ENCODE measurements at places on chromosomes 3 and 15.

DNA sequence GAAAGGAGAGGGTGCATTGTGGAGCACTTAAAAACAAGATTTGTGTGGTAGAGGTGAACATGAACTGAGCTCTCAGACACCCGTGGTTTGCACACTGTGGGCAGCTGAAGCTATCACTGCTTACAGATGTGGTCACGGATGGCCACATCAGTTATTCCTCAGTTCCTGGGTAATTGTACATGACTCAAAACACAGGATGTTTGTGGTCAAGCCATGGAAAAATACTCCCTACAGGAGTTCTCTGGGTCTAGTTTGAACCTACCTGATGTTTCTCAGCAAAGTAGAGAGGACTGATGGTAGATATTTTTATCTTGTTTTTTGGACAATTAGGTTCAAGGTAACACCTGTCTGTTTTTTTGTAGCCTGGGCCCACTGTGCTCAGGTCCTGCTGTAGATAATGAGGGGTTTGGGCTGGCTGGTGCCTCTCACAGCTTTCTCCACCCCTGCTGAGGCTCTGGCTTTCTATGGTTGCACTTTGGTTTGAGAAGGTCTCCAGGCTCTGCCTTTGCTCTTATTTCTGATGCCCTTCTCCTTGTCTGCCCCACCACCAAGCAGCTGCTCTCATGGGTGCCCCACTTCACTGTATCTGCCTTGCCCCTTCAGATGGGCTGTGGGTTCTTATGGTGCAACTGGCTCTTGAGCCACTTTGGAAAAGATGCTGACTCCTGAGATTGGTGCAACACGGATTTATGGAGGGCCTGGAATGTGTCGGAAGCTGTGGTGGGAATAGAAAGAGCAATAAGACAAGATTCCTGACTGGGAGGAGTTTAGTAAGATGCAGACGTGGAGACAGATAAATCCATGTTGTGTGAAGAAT lies 40.1 kb downstream of the CDCP1 start:
- peak; percentile 77 for DNase-seq

- DNase-seq: no peak
Observed at GRCh38 chr3:160546727-160547126, 18.6 kb downstream of the KPNA4 start.

DNA sequence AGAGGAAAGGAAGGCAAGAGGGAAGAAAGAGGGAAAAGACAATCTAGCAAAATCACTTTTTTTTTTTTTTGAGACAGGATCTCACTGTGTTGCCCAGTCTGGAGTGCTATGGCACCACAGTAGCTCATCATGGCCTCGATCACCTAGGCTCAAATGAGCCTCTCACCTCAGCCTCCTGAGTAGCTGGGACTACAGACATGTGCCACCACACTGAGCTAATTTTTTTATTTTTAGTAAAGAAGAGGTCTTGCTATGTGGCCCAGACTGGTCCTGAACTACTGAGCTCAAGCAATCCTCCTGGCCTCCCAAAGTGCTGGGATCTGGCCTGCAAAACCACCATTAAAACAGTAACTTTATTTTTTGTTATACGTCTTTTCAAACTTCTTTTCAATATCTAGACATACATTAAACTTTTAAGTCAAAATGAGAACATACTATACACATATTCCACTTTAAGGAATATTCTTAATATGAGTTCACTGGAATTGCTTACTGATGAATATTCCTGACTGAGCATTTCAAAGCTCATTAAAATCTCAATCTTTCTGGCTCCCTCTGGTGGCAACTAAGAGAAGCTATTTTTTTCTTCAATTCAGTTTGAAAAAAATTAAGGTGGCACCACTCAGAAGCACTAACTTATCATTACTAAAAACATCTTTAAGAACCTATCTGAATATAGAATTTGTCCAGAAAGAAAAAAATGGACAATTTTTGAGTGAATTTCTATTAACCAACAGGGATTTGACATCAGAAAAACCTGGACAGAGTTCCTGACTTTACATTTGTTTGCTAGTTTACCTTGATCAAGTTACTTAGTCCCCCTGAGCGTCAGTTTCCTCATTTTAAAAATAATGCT lies 40.9 kb downstream of the UACA start:
- DNase-seq: no peak

- DNase-seq: no peak
Observed at GRCh38 chr3:28386049-28386448, 37.4 kb upstream of the AZI2 start.

DNA sequence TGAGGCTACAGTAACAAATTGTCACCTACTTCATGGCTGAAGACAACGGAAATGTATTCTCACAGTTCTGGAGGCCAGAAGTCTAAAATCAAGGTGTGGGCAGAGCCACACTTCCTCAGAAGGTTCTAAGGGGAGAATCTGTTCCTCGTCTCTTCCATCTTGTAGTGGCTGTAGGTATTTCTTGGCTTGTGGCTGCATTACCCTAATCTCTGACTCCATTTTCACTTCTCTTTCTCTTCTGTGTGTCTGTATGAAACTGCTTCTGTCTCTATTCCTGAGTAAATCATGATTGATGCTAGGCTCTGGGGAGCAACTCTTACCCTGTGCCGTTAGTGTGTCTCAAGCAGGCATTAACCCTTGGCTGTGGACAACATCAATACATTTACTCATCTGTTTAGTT lies 164.7 kb downstream of the SQOR start:
- no peak for DNase-seq

DNA sequence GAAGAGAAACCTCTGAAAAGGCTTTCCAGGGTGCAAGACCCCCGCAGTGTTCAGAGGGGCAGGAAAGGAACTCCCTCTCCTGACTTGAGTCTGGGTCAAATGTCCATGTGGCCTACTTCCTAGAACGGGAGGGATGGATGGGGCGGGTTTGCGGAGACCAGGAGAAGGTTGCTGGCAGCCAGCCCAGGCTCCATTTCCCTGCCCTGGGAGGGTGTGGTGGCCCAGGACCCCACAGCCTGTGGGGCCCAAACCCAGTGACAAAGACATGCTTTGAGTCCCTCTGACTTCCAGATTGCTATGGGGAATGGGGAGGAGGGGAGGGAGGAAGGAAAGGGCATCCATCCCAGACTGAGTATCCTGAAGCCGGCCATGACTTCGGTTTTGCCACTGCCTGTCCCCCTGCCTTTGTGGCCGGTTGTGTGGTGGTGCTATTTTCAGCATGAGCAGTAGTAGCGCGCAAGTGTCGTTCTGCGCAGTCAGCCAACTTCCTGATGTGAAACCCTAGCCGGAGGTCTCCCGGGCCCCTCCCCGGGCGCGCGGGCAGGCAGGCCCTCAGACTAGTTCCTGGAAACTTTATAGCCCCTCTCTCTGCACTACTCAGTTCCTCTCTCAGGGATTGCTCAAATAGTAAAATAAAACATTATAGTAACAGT lies 24.4 kb downstream of the MAGEF1 start:
- DNase-seq: no peak

- DNase-seq: peak; percentile 84
Observed at GRCh38 chr3:131349946-131350347, 31.6 kb upstream of the NUDT16 start.

GRCh38 chr15:87916208-87916607 lies 340.3 kb downstream of the NTRK3 start:
- no peak for DNase-seq

- DNase-seq: no peak
Observed at GRCh38 chr3:197007953-197008352, 21.7 kb downstream of the MELTF start.

DNA sequence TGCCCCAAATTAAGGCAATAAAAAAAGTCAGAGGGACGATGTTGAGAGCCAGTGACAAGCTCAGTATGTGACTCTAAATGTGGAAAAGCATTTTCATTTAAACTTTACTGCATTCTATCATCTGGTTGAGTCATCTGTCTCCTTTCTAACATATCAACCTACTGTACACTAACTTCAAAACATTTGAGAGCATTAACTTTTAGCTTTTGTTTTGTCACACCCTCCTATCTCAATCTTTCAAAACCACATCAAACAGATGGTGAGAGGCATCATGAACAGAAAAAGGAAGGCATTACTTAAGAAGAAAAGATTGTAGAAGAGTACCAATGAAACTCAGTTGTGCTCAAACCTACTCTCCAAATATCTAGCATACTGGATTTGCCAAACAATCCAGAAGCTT lies 4.8 kb downstream of the LRRC58 start:
- no peak for DNase-seq

DNA sequence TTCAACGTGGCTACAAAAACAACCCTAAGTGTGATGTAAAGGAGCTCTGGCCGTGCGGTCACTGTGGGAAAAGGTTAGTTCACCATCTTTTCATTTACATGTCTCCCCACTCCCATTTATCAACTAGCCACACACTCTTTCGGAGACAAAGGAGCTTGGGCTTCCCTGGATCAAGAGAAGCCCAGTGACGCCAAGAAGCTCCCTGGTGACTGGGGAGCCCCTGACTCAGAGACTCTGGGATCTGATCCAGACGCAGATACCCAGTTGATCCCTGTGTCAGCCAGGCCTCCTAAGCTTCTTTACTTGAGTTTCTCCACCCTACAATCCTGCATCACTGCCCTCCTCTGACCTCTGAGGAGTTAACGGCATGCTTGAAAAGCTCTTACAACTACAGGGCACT lies 43.9 kb downstream of the HEG1 start:
- peak; percentile 75 for DNase-seq

- DNase-seq: no peak
Observed at GRCh38 chr3:72744330-72744729, 103.9 kb downstream of the SHQ1 start.

GRCh38 chr3:39937874-39938273 lies 128.5 kb downstream of the MYRIP start:
- DNase-seq: no peak

DNA sequence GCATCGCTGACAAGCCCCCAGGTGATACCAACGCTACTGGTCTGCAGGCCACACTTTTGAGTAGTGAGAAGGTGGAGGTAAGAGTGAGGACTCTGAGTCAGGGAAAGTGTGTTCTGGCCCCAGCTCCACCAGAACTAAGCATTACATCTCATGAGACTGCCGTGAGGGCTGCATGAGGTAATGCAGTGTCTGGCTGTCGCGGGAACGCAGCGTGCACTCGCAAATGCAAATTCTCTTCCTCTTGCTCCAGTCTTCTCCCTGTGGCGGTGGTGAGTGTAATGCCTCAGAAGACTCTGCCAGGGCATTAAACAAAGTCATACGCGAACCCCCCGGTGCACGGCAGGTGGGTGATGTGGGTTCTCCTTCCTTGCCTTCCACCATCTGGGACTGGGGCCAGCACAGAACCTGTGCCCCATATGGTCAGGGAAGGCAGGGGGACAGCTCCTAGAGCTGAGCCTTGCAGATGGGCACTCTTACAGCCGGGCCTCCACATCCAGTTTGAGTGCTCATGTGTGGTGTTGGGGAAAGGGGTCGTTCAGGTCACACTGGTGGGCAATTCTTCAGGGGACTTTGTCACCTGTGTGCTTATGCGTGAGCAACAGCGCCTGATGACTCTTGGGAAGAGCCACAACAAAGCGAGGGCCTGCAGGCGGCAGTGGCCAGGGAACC lies 175.8 kb downstream of the XXYLT1 start:
- peak; percentile 82 for DNase-seq

DNA sequence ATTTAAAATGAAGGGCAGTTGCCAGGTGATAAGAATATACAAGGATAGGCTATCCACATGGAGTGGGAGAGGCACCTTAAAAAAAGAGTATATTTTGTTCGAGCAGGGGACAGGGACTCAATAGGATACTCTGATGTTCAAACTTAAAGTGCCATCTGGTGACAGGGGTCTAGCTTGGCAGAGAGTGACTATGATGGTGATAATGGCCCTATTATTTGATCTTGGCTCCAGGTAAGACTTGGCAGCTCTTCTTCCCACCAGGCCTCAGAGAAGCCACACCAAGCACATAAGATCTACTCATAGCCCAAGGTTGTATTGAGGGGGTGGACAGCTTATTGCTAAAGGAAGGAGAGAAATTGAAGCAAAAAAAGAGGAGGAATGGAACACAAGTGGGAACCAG lies 109.0 kb upstream of the MANF start:
- DNase-seq: no peak

GRCh38 chr3:100941041-100941440 lies 52.2 kb downstream of the ABI3BP start:
- DNase-seq: no peak

DNA sequence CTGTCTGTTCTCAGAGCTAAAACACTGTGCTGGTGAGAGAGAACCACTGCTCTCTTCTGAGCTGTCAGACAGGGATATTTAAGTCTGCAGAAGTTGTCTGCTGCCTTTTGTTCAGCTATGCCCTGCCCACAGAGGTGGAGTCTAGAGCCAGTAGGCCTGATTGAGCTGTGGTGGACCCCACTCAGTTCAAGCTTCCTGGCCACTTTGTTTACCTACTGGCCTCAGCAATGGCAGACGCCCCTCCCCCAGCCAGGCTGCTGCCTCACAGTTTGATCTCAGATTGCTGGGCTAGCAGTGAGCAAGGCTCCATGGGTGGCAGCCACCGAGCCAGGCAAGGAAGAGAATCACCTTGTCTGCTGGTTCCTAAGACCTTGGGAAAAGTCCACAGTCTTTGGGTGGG lies 21.0 kb upstream of the CACNA1D start:
- no peak for DNase-seq

DNA sequence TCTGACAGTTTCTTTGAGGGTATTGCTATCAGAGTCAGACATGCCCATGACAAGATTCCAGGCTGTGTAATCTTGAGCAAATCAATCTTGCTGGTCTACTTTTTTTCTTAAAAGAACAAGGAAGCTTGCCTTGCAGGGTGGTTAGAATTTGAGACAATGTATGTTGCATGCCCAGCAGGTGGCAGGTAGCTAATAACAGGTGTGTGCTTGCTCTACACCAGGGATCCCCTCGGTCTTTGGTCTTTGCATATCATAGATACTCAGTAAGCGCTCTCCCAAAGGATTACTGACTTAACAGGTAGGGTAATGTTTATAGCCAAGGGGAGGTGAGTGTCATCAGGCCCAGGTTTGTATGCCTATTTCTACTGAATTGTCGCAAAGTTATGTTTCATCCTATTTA lies 37.3 kb downstream of the CACNA1D start:
- no peak for DNase-seq

DNA sequence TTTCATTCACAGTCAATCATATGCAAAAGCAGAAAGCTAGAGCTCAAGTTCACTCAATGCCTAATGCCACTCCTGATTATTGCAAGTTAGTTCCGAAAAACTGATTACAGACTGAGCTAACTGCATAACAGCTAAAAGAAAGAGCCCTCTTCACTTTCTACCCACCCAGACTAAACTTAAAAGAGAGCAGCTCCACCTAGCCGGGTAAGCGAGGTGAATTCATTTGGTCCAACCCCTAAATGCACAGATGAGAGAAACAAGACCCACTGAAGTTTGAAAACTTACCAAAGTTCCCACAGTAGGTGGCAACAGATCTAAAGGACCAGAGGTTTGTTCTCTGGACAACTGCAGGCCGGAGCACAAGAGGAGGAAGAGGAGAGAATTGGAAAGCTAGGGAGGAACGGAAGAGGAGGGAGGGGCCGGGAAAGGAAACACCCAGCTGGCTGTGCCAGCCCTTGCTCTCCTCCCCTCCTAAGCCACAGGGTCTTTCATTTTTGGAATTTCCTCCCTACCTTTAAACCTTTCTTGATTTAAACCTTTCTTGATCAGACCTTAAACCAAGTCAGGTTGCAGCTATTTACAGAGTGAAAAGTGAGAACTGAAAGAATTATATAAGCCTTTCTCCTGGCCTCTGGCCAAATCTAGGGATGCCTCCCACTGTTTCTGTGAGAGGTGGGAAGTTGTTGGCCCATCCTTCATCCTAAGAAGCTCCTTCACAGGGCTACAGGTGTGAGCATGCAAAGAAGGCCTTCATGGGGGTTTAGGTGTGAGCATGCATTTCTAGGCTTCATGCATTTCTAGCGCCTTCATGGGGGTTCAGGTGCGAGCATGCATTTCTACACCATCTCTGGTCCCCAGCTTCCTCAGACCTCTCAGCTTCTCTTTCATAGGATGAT lies 114.7 kb upstream of the LMOD3 start:
- no peak for DNase-seq
